ENCODE measurements at places on chromosomes 16 and 17. TPM values are rescaled to one million over a fixed set of nuclear protein-coding genes. Genes with fewer than 3 reads are reported as not detected.

Gene BCL6B
- 20.3 TPM for total RNA-seq

Gene TBC1D3K
- total RNA-seq: not detected

Gene KRT9
- not detected for total RNA-seq

Gene DNAH2
- 0.47 TPM for total RNA-seq

Gene SLC16A5
- 62.5 TPM for total RNA-seq

Gene RNU2-1
- total RNA-seq: not detected

Gene EMP2
- total RNA-seq: 22.4 TPM

Gene CD300A
- 5.0 TPM for total RNA-seq

Gene TSNAXIP1
- total RNA-seq: 5.4 TPM

Gene CACNA1H
- total RNA-seq: 32.3 TPM

Gene ITGB4
- total RNA-seq: 9.5 TPM

Gene ATP1B2
- 13.1 TPM for total RNA-seq

Gene RHBDF1
- total RNA-seq: 36.4 TPM

Gene ALOX15
- total RNA-seq: 0.58 TPM

Gene TP53TG3
- not detected for total RNA-seq

Gene RPH3AL
- total RNA-seq: 46.8 TPM

Gene SLFN13
- 9.8 TPM for total RNA-seq

Gene PPL
- 22.7 TPM for total RNA-seq

Gene TPSAB1
- total RNA-seq: 0.99 TPM

Gene DNAAF1
- total RNA-seq: 2.2 TPM

Gene TBC1D3
- total RNA-seq: not detected

Gene ASPSCR1
- 43.7 TPM for total RNA-seq

Gene SULT1A2
- 0.47 TPM for total RNA-seq

Gene PERCC1
- total RNA-seq: not detected

Gene C16orf54
- total RNA-seq: 1.4 TPM

Gene HBA2
- total RNA-seq: 14,996 TPM

Gene TNFRSF13B
- total RNA-seq: not detected

Gene GPR139
- total RNA-seq: not detected

Gene NECAB2
- 0.82 TPM for total RNA-seq

Gene SLC5A10
- 0.82 TPM for total RNA-seq

Gene PRSS22
- 4.1 TPM for total RNA-seq

Gene USP43
- 5.3 TPM for total RNA-seq

Gene HBA1
- 5,051 TPM for total RNA-seq

Gene NTN3
- 13.0 TPM for total RNA-seq

Gene SCPEP1
- total RNA-seq: 49.4 TPM

Gene PRSS8
- total RNA-seq: 30.2 TPM

Gene C1QTNF8
- total RNA-seq: not detected

Gene KRTAP3-2
- total RNA-seq: not detected

Gene PLA2G10
- total RNA-seq: not detected

Gene KRTAP4-1
- not detected for total RNA-seq

Gene METTL9
- total RNA-seq: 237 TPM

Gene CASKIN2
- total RNA-seq: 31.7 TPM

Gene EVPL
- 28.3 TPM for total RNA-seq

Gene SPN
- total RNA-seq: 7.0 TPM

Gene ZNF629
- total RNA-seq: 17.5 TPM

Gene MAPT
- 8.3 TPM for total RNA-seq

Gene RNF112
- 4.1 TPM for total RNA-seq

Gene NHLRC4
- total RNA-seq: 18.0 TPM

Gene LUC7L
- 93.1 TPM for total RNA-seq

Gene CIITA
- 15.3 TPM for total RNA-seq

Gene KATNIP
- 23.9 TPM for total RNA-seq

Gene ADGRG3
- 5.0 TPM for total RNA-seq

Gene FAM171A2
- total RNA-seq: 24.0 TPM

Measured in metanephros (tissue), 2 donors.